ENCODE measurements at places on chromosomes 2 and 18.

- no peak for DNase-seq
These were observed 86.1 kb downstream of the L3MBTL4 start for GRCh38 chr18:6328621-6329010.

- no peak for DNase-seq
These were observed 850.6 kb upstream of the ACVR2A start for GRCh38 chr2:146994246-146994645.

DNA sequence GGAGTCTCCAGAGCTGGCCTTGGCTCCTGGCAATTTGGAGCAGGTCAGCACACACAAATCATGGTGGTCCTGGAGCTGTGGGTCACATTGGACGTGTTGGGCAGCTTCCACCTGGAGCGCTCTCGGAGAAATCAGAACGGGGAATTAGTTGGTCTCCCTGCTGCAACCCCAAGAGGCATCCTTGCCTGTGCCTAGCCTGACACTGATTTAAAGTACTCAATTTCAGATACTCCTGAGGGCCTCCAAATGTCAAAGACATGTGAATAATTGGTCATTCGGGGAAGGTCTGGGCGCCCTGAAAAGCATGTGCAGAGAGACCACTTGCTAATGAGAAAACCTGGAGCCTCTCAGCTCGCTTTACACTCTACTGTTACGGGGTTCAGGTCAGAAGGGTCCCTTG, 145.5 kb upstream of the AGAP1 start:
- DNase-seq: no peak

DNA sequence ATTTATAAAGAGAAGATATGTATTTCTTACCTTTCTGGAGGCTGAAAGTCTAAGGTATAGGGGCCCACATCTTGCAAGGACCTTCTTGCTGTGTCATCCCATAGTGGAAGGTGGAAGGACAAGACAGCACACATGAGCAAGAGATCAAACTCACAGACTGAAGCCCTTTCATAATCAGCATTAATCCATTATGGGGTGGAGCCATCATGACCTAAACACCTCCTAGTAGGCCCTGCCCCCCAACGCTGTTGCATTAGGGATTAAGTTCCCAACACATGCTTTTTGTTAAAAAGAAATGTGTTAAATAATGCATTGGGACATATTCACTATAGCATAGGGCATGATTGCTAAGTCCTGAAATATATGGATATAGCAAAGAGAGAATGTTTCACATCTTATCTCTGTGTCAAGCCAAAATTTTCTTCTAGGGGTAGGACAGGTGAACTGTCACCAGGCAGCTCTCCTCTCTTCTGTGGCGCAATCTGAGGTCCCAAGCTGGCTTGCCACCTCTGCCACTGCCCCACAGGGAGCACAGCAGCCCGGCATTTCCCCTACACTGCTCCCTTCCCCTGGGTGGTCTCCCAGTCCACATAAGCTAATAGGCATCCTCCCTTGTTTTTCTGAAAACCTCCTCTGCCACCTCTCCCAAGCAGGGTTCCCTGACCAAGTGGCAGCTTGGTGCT, 8.3 kb upstream of the CTIF start:
- DNase-seq: no peak

- DNase-seq: no peak
These were observed 36.0 kb upstream of the TTC27 start for GRCh38 chr2:32591669-32592463.

DNA sequence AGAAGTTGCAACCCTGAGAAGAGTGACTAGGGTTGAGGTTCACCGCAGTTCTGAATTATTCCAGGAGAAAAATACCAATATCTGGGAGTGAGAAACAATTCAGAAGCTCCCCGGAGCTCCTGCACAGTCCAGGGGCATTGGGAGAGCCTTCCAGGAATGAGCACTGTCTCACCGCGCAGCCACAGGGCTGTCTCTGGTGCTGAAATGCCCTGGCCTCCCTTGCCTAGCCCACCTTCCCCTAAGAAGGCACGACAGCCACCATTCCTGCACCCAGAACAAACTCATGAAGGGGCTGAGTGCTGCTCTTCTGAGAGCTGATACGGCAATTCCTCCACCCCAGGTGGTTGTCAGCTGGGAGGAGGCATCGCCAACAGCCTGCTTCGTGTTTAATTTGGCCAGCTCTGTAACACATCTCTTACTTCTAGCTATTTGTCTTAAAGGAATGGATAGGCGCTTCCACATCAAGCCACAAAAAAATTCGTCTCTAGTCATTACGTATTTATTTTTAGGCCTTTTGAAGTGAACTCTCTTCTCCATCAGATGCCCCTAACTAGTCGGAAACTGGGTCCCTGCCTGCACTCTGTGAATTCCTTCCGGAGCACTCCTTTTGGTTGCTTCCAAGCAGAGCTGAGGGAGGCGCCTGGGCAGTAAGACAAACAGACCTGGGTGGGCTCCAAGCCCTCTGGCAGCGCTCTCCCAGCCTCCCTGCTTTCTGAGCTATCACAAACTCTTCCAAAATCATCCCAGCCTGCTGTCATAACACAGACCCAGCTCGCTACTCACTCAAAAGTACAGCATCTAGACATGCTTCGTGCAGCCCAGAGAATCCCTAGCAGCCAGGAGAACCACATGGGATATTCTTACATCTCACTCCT, 120.5 kb upstream of the CCDC68 start:
- DNase-seq: no peak

GRCh38 chr2:26324903-26325302, 21.0 kb upstream of the SELENOI start:
- DNase-seq: no peak

- DNase-seq: no peak
These were observed 58.4 kb downstream of the CTDP1 start for GRCh38 chr18:79738041-79738461.

DNA sequence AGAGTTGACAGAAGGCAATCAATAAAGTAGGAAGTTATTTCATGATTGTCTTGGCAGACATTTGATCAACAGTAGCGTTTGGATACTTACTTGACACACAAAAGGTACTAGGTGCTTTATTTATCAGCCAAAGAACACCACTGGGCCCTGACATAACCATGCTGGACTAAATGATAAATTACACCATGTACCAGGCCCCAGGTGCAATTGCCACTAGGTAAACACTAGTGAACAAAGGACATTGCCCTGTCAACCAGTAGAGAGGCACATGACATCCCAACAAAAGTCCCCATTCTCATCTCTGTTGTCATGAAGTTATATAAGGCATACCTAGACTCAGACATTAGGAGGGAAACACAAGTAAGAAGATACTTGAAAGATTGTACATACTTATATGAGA, 747.2 kb downstream of the SATB2 start:
- DNase-seq: no peak

DNA sequence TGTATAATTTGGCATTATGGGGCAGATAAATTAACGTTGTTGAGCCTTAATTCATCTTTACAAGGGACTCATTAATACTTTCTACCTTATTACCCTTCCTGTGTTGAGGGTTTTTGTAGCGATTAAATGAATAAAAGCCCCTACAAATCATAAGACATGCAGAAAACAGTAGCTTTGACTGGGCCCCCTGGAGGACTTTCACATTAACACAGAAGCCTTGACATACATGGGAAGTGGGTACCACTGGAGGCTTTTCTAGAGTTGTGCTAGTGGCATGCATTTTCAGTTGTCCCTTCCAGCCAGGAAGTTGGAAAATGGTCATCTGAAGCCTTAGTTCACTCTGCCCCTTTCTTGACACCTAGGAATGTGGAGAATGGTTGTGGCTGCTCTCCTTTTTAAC, 30.2 kb downstream of the MTA3 start:
- no peak for DNase-seq

DNA sequence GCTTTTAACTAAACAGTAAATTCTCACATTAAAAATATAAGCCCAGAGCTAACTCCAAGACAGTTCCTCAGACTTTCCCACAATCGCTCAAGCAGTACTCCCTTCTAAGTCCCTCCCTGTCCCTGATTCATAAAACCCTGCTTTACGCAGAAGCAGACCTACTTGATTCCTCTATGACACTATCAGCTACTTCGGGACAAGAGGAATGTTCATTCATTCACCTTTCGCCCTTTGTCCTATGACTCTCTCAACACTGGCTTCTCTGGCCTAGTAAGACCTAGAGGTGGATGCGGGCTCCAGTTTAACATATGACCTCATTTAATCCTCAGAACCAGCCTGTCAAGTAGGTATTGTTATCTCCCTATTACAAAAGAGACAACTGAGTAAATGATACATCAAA, 10.2 kb downstream of the LPIN2 start:
- no peak for DNase-seq

DNA sequence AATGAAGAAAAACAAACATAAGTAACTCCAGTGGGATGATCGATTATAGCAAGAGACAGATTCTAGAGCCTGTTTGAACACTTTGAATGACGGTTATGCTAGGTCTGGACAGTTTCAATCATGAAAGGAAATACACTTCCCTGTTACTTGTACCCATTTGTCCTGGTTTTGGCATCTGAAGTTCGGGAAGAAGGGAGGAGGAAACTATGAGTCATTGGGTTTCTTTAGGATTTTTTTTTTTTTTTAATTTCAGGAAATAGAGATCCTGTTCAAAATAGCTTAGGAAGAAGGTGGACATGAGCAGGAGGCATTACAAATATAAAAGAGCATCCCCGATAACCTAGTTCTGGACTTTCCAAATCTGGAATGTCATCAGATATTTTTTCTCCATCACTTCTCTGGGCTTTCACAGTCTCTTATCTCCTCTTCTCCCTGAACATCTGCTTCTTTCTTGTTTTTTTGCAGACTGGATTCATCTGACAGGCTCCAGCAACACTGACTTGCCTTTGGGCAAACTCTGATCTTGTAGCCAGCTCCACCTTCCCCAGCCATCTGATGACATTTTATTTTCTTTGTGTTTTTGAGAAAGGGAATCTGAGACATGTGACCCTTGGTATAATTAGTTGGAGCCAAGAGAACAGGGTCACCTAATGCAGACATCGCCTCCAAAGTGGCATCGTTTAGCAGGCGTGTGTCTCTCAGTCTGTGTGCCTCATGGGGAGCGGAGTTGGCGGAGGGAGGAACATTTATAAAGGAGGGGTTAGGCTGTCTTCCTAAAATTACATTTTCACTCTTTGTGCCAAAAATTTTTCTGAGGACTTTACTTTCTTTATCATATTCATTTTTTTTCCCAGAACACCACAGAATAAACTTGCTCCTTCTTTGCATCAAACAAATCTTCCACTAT, 195.3 kb upstream of the EPHA4 start:
- no peak for DNase-seq

GRCh38 chr2:217729421-217730053, 273.3 kb downstream of the TNS1 start:
- DNase-seq: no peak

- no peak for DNase-seq
These were observed 84.1 kb downstream of the TSN start for GRCh38 chr2:121839584-121839983.

- peak; percentile 37 for DNase-seq
These were observed at the start of gene MARCHF4 for GRCh38 chr2:216371721-216372702. Gene MARCHF4, minus strand, starts transcription at chr2:216372483. Its CDS starts 2,223 bp downstream, at chr2:216370260.

DNA sequence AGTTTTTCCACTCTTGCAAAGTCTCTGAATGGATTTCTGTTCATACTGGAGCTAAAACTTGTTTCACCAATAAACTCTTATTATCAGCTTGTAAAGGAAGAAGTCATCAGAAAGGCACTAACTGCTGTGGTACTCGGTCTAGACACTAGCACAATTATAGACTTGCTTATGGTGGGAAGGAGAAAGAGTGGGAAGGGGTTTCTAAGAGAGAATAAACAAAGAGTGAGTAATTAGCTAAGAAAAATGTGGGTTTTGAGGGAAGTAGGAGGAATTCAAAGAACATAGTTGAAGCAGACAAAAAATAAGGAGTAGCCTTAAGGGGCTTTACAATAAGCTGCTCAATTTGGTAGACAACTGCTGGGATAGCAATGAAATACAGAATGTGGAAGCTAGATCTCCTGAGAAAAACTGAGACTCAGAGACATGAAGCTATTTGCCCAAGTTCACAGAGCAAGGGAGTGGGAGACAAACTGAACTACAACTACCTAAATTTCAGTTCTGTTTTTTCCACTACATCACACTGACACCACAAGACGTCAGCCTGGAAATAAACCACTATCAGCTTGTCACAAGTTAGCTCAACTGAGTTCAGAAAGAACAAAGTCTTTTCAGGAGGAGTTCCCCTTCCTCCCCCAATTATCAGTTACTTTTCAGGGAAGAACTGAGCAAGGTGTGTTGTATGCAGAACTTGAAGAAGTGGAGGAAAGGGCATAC, 59.7 kb downstream of the MAP4K3 start:
- no peak for DNase-seq

DNA sequence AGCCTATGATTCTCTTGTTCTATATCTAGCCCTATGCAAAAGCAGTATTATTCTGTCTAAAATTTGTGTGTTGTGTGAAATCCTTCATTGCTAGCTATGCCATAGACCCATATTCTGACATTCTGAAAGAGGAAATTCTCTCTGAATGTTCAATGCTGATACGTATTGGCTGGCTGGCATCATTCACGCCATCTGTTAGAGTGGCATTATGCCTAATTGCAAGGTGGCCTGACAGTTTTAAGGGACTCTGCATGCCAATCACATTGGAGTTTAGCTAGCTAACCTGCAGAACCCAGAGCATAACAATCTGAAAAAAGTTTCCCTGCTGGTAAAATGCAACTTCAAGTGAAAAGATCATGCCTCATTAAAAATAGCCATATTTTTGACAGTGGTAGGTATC, 316.0 kb downstream of the SOX11 start:
- no peak for DNase-seq

DNA sequence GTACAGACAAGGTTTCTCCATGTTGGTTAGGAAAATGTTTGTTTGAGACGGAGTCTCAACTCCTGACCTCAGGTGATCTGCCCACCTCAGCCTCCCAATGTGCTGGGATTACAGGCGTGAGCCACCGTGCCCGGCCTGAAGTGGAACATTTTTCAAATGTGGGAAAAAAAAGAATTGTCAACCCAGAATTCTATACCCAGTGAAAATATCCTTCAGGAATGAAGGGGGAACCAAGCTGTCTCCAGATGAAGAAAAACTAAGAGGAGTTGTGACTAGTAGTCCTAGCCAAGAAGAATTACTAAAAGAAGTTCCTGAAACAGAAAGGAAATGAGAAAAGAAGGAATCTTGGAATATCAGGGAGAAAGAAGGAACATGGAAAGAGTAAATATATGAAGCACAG, 25.7 kb downstream of the RAPGEF4 start:
- no peak for DNase-seq

DNA sequence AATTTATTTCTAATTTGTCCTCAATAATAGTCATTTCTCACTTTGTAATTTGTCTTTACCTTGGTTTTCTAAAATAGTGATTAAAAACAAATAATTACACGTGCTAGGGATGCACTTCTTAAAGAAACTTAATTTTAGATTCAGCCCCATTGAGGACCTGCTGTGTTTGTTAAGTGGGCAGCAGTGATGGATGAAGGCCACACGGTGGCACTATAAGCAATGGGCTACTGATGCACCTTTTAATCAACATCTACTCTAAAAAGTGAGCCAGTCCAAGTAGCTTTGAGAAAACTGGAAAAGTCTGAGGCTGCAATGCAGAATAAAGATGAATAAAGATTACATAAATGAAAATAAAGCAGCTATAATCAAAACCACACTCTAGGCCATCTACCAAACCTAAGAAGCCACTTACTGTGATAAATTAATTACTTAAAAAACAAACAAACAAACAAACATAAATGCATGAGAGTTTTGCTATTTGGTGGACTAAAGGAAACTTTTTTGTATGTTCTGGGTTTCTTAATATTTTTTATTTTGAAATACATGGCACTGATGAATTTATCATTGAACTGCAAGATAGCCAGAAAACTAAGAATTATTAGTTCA, 89.3 kb downstream of the PDE11A start:
- DNase-seq: peak; percentile 13

GRCh38 chr18:52907543-52908308, 567.7 kb downstream of the DCC start:
- no peak for DNase-seq

GRCh38 chr2:192148620-192149321, 46.0 kb downstream of the TMEFF2 start:
- DNase-seq: no peak

GRCh38 chr18:75065251-75066000, 143.5 kb downstream of the PTGR3 start:
- DNase-seq: no peak
